AG04450 (cell line): ENCODE measurements at places on chromosomes 11 and 22.

DNA sequence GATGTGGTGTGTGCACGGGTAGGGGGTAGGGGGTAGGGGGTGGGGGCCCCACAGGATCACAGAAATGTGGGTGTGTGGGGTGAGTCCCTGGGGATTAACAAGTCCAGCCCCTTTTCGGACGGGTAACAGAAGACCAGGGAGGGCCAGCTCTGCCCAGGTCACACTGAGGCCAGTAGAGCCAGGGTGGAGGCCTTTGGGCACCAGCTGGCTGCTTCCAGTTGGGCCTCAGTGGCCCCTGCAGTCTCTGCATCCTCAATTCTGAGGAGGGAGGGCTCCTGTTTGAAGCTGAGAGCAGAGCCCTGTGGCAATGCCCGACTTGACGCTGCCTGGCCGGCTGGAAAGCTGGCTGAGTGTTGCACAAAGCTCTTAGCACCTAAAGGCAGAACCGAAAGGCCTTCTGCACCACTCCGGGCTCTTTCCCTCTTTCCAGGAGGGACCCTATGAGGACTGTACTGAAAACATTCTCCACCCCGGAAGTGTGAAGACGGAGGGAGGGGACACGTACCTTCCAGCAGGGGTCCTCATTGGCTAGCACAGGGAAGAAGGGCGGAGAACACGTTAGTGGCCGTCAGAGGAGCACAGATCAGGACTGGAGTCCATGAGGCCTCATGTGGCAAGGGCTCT lies 120.4 kb downstream of the PHF21B start:
- DNase-seq, result no peak

GRCh38 chr22:45562537-45563361 lies 60.1 kb downstream of the FBLN1 start:
- DNase-seq, result no peak

DNA sequence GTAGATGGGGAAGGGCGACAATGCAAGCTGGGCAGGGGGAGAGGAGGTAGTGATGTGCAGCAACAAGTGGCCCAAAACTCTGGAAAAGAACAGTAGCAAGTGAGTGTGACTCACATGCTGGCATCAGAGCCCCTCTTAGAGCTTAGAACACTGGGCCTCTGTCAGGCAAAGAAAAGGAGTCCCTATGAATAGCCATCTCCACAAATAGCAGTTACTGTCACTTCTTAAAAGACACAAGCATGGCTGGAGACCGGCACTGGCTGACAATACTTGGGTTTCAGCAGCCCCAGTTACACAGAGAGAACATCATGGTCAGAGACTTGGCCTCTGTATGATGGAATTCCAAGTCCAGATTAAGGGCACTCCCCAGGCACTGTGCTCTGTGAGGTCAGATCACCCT lies 58.2 kb downstream of the PRCP start:
- DNase-seq, result no peak

DNA sequence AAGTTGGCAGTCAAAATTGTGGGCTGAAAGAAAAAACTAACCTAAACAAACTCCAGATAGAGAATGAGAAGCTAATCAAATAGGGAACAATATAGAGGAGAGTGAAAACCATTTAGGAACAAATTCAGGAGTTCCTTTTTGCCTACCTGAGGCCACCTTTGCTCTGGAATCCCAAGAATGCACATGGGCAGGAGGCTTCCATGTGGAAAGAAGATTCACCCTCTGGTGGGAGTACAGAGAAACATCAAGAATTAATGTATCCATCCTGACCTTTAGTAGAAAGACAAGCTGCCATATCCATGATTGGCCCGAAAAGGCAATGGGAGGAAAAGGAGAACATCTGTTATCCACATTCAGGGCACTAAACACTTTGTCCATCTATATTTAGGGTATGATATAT lies 35.0 kb upstream of the MRGPRX1 start:
- DNase-seq, result no peak

GRCh38 chr11:73312851-73313327 lies 4.8 kb downstream of the ARHGEF17 start:
- DNase-seq, result no peak

DNA sequence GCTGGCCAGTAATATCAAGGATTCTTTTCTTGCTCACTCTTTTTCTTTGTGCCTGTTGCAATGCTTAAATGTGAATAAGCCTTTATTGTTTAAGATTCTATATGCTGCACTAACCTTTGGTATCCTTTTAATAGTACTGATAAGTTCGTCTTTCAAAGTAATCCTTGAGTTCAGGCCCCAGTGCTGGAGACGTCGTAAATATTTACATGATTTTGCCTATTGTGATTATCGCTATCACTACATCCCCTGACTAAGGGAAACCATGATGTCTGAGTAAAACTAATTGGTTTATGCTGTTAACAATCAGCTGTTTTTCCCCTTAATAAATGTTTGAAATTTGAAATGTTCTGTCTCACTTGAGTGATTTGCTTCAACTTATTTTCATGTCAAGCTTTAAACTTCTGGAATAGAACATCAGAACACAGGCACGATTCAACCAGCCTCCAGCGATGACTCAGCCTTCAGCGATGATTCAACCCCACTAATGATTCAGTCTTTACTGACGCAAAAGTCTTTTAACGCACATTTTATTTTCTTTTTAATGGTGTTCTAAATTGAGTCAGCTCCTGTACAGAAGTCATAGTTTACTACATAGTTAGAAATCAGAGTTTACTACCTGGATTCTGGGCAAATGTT lies 3.9 kb downstream of the HTATIP2 start:
- peak; percentile 58 for DNase-seq

DNA sequence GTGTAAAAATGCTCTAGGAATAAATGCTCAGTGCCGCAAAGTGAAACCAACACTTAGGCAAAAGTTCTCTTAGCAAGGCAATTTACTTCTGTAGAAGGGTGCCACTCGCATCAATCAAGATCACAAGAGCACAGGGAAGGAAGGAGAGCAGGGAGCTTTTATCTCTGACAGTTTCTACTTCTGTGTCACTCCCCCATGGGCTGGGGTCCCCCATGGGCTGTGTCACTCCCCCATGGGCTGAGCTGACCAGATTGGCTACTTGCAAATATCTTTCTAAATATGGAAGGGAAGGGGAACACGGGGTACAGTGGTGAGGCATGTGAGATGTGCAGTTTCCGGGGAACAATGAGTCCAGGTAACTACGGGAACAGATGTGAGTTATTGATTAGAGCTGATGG lies 397 bp downstream of the OR52N2 start:
- DNase-seq, result no peak

DNA sequence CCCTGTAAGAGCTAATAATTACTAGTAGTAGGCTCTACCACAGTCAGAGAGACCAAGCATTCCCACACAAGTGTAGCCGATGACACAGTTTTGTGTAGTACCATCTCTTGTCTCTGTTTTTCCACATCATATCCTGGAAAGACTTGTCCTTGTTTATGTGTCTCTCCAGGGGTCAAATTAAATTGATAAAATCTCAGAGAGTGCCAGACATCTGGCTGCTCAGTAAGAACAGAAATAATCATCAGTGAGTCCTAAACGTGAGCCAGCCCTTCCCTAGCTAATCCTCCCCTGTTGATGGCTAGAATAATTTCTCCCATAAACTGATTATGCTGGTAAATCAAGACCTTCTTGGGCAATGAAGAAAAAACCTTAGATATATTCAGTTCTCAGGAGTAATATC lies 111.4 kb upstream of the GRAMD1B start:
- DNase-seq, result no peak
